ENCODE measurements at places on chromosomes 11 and 22.

GRCh38 chr11:104654181-104654813, 244.0 kb downstream of the CASP12 start:
- peaks cover 11% of the 10 kb centered on the region for H3K36me3 ChIP-seq
- peaks cover 43% of the 10 kb centered on the region for H3K4me1 ChIP-seq
- no peaks in the 10 kb centered on the region for H3K27me3 ChIP-seq
- no peak overlapping the region for H3K4me3 ChIP-seq
- H3K27ac ChIP-seq: no peak overlapping the region
- DNase-seq: no peak

DNA sequence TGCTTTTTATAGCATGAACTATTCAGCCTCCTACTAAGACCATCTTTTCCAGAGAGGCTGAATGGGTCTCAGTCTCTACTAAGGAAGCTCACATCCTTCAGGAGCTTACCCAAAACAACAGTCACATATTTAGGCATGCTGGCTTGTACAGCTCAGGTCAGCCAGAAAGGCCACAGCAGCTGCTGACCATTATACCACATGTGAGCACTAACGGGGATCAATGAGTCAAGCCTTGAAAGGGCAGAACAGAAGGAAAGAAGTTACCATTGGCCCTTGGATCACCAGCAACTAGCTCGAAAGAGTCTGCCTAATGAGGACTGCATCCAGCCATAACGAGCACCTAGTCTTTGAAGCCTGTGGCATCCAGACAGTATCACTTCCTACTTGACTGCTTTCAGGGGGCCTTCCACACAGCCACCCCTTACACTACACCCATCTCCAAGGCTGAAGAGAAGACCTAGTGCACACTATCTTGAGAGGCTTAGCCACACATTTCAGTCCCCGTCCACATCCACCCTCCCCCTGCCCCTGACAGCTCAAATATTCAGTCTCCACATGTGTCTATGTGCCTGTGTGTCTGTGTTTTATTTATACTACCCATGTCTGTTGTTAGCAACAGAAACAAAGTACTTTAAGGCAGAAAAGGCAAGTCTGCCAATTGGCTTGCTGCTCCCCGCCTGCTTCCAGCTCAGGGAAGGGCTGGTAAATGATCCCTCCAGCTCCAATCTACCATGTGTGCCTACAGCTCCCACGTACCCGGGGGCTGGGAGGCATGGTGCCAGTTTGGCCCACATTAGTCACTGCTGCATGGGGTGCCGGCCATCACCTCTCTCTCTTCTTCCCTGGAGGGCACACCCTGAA, 95.5 kb downstream of the RPL27A start:
- peaks cover 10% of the 10 kb centered on the region for H3K4me1 ChIP-seq
- peaks cover 19% of the 10 kb centered on the region for H3K27me3 ChIP-seq
- H3K27ac ChIP-seq: no peak overlapping the region
- no peak overlapping the region for H3K4me3 ChIP-seq
- no peak for DNase-seq
- no peaks in the 10 kb centered on the region for H3K36me3 ChIP-seq

DNA sequence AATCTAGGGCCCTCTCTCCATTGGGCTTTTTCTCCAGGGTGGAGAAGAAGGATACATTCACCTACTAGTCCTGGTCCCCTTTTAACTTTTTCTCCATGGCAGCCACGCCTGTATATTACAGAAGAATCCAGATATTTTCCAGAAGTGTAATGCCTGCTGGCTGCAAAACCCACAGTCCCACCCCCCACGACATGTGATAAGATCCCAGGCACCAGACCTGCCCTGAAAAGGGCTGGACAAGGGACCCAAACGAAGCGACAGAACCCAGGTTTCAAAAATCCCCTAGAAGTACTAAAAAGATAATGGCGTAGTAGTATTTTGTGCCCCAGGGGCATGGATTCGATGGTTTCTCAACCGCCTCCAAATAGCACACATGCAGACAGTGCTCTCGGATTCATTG, 2.8 kb downstream of the WT1 start:
- H3K36me3 ChIP-seq: peaks cover 5% of the 10 kb centered on the region
- no peak overlapping the region for H3K27ac ChIP-seq
- H3K4me3 ChIP-seq: no peak overlapping the region
- peaks cover 85% of the 10 kb centered on the region for H3K27me3 ChIP-seq
- no peak for DNase-seq
- peaks cover 17% of the 10 kb centered on the region for H3K4me1 ChIP-seq

- no peak overlapping the region for H3K4me3 ChIP-seq
- no peak overlapping the region for H3K27ac ChIP-seq
- peaks cover 6% of the 10 kb centered on the region for H3K4me1 ChIP-seq
- no peak for DNase-seq
Observed at GRCh38 chr11:46275964-46276641, 1.4 kb upstream of the CREB3L1 start.

- no peaks in the 10 kb centered on the region for H3K4me1 ChIP-seq
- no peak for DNase-seq
- H3K27ac ChIP-seq: no peak overlapping the region
- H3K4me3 ChIP-seq: no peak overlapping the region
- no peaks in the 10 kb centered on the region for H3K36me3 ChIP-seq
Observed at GRCh38 chr11:78030429-78031325, 7.6 kb upstream of the KCTD14 start.

DNA sequence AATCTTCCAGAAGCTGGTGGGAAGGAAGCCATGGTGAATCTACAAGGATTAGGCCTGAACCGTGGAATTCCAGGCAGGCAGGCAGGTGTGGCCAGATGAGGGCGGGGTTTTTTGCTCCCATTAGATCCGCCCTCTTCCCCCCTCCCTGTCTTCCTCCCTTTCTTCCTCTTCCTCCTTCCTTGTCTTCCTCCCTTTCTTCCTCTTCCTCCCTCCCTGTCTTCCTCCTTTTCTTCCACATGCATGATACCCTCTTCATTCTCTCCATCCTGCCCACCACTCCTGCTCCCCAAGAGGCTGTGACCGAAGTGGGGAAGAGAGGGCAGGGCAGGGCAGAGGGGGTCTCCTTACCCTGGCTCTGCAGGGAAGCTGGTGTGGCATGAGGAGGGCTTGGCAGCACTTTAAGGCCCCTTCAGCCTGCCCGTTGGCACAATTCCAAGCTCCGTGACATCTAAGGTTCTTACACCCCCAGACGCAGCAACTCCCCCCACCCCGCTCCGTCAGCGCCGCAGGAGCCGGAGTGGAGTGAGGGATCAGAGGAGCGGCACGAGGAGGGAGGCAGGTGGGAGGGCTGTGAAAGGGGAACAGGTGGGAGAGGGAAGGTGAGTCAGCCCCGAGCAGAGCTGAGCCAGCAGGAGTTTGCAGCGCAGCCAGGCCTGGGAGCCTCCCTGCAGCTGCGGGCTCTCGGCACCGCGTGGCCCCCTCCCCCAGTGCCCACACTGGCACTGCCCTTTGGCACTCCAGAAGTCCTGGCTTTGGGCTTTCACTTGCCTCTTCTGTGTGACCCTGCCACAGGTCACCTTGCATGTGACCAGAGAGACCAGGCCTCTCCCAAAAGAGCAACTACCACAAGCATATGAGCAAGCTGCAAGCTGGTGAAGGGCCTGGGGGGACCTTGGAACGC, 32.1 kb downstream of the KCNJ4 start:
- no peak overlapping the region for H3K4me3 ChIP-seq
- no peak for DNase-seq
- no peaks in the 10 kb centered on the region for H3K4me1 ChIP-seq

DNA sequence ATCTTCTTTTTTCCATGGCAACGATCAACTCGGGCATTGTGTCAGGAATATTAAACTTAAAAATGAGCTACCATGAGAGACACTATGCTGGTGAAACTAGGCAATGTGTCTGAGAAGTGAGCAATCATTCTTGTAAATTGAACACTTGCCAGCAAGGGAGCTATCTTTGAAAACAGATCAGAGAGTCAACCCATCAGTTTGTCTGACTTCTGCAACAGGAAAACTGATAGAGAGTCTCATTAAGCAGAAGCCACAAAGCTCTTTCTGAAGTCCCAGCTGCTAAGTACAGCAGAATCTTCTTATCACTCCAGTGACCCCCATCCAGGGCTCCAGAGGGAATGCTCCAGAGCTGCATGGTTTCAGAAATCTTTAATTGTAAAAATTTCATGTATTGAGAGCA, 114.7 kb downstream of the MSANTD4 start:
- no peaks in the 10 kb centered on the region for H3K36me3 ChIP-seq
- no peaks in the 10 kb centered on the region for H3K4me1 ChIP-seq
- DNase-seq: no peak
- H3K4me3 ChIP-seq: no peak overlapping the region
- no peak overlapping the region for H3K27ac ChIP-seq

DNA sequence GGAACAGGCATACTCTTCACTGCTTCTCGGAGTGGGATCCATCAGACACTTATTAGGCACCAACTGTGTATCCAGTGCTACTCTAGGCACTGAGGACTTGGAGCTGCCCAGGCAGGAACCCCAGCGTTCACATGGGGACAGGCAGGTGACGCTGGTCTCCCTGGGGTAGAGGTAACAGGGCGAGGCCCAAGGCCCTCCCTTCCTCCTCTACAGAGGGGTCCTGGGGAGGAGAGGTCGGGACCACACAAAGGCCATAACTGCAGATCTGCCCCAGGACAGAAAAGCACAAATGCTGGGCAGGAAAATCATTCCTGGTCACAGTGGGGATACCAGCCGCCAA, 262.2 kb downstream of the BRD1 start:
- H3K4me1 ChIP-seq: no peaks in the 10 kb centered on the region
- no peak overlapping the region for H3K27ac ChIP-seq
- H3K36me3 ChIP-seq: no peaks in the 10 kb centered on the region
- no peaks in the 10 kb centered on the region for H3K27me3 ChIP-seq
- no peak for DNase-seq
- no peak overlapping the region for H3K4me3 ChIP-seq

- H3K36me3 ChIP-seq: no peaks in the 10 kb centered on the region
- H3K4me3 ChIP-seq: no peak overlapping the region
- no peaks in the 10 kb centered on the region for H3K4me1 ChIP-seq
- H3K27ac ChIP-seq: no peak overlapping the region
- DNase-seq: no peak
Observed at GRCh38 chr11:134517621-134518293, 105.7 kb upstream of the B3GAT1 start.

- H3K36me3 ChIP-seq: no peaks in the 10 kb centered on the region
- H3K27ac ChIP-seq: no peak overlapping the region
- peaks cover under 1% of the 10 kb centered on the region for H3K4me1 ChIP-seq
- no peak overlapping the region for H3K4me3 ChIP-seq
Observed at GRCh38 chr22:20973634-20974286, 6.7 kb downstream of the AIFM3 start.

DNA sequence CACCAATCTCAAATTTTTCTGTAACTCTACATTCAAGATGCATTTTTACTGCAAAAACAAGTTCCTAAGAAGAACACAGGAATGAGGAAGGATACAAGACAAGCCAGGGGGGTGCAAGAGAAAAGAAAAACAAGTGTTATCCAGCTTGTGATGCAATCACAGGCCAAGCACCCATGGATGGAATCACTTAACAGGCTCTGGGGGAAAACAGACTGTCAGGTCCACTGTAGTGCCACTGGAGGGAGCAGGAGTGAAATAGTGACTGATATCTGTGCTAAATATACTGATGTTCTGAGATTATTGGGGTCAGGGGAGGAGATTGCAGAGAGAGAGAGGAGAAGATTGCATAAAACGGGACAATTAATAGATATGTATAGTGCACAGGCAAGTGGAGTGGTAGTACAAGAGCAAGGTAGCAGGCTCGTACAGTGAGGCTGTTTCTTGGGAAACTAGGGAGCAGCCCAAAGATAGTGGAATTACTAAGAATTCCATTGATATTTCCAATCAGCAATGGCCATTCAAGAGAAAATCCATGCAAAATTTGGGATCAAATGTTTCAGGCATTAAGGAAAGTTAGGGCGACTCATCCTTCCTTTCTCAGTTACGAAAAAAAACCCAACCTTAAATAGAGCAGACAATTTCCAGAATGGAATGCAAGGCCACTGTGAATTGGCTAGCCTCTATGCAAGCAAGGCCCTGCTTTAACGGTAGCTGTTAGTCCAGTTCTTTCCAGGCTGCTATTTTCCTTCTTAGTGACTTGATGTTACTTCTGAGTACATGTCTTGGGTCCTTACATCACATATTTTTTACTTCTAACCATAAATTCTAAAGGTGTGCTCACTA, 52.2 kb upstream of the CEP126 start:
- H3K4me3 ChIP-seq: no peak overlapping the region
- no peaks in the 10 kb centered on the region for H3K36me3 ChIP-seq
- no peak overlapping the region for H3K27ac ChIP-seq

DNA sequence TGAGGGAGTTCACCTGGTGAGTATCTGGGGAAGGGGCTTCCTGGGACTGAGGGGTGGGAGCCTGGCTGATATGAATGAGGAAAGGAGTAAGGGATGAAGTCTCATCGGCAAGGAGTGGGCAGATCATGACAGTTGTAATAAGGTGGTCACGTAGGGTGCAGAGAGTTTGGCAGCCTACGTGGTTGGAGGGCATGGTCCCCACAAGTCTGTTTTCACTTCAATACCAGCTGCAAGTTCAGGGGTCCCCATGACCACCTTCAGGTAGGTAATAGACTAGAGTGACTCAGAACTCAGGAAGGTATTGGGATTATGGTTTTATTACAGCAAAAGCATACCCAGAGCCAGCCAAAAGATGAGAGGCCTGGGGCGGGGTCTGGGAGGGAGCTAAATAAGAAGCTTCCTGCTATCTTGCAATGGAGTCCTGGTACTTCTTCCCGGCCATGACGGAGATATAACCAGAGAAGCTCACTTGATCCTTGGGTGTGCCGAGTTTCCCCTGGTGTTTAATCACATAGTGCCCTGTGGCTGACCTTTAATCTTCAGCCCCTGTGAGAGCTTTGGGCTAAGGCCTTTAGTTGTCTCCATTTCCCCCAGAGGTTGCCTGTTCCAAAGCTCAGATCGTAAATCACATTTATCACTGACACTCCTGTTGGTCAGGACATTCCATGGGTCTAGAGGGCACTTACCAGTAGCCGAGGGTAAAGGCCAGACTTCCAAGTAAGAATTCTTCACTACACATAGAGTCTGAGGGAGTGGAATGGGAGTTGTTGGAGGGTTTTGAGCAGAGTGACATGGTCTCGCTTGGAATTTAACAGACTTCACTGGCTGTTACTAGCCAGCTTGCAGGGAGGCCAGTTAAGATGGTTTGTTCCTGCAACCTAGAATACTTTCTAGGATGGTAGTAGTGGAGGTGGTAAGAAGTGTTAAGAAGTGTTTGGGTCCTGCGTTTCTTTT, 9.1 kb downstream of the SLC3A2 start:
- peaks cover 2% of the 10 kb centered on the region for H3K27me3 ChIP-seq
- H3K4me1 ChIP-seq: peaks cover 20% of the 10 kb centered on the region
- DNase-seq: no peak
- H3K36me3 ChIP-seq: peaks cover 53% of the 10 kb centered on the region
- H3K4me3 ChIP-seq: no peak overlapping the region

DNA sequence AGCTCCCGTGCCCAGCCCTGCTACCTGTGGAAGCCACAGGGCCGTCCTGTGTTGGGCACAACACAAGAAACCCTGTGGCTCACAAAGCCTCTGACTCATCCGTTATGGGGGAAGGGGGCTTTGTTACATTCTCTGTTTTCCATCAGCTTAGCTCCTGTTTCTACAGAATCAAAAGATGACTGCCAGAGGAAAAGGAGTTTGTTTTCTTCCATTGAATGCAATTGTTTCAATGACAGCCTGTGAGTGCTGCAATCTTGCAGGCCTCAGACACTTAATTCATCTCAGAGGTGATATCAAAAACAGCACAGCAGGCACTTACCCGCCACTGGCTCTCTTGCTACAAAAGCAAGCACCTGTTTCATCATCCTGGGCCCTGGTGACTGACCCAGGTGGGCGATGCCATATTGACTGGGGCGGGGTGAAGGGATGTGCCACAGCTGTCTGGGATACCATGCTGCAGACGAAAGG, 194.3 kb downstream of the OPCML start:
- no peaks in the 10 kb centered on the region for H3K4me1 ChIP-seq
- no peak for DNase-seq
- no peaks in the 10 kb centered on the region for H3K36me3 ChIP-seq
- no peaks in the 10 kb centered on the region for H3K27me3 ChIP-seq
- H3K4me3 ChIP-seq: no peak overlapping the region
- no peak overlapping the region for H3K27ac ChIP-seq

Data from activated T-helper 2 cell treated with anti-CD3 and anti-CD28 coated beads, Interferon-gamma antibody, Interleukin-2, Interleukin-4, amounts not matched to agents 10 μg/mL and 5 μg/mL and 100 μg/mL, durations not matched to agents 14 hours and 24 hours and 36 hours (primary cell).